ENCODE measurements at places on chromosomes 4 and X.

GRCh38 chrX:110532581-110532931, 173.9 kb downstream of the RTL9 start:
- H3K27ac ChIP-seq, result no peak overlapping the region
- no peak overlapping the region for H3K4me3 ChIP-seq
- no peaks in the 10 kb centered on the region for H3K27me3 ChIP-seq
- H3K4me1 ChIP-seq, result no peaks in the 10 kb centered on the region
- DNase-seq, result no peak

GRCh38 chrX:95427389-95427788, 1257.3 kb upstream of the DIAPH2 start:
- no peak for DNase-seq
- no peaks in the 10 kb centered on the region for H3K27me3 ChIP-seq
- H3K4me1 ChIP-seq, result no peaks in the 10 kb centered on the region
- H3K4me3 ChIP-seq, result no peak overlapping the region
- no peaks in the 10 kb centered on the region for H3K36me3 ChIP-seq

DNA sequence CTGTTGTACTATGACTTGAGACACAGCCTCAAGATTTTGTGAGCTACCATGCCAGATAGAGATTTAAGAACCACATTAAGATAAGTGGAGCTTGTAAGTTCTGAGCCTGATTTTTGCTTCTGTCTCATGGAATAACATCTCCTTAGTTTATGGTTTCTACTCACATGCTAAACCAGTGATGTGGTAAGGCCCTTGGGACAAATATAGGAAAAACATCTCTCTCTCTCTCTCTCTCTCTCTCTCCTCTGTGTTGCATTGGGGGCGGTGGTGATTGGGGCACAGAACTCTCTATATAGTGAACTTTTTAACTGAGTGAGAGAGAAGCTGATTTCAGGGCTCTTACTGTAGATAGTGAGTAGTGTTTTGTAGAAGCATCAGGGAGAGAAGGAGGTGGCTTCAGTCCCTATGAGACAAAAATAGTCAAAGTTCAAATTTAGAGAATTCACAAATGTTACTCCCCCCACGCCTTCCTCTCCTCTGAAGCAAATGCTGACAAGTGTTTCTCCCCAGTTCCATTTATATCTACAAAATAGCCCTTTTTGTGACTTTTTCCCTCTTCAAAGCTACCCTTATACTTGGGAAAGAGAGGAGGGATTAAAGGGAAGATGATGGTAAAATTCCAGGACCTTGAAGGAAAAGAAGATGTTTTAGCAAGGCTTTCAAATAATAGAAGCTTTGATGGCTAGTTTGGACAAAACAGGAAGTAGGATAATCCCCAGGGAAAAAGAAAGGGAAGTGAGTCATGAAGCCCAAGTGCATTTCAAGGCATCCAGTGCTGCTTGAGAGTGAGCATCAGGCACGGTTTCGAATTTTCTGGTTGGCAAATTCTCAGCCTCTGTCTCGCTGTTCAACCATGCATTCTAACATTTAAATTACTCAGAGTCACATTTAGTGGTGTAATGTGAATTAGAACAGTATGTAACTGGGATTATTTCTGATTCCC, 134.3 kb upstream of the AP1S2 start:
- H3K4me3 ChIP-seq, result no peak overlapping the region
- H3K27ac ChIP-seq, result peak overlapping the region; percentile 57
- H3K4me1 ChIP-seq, result peaks cover 12% of the 10 kb centered on the region
- no peaks in the 10 kb centered on the region for H3K27me3 ChIP-seq
- no peaks in the 10 kb centered on the region for H3K36me3 ChIP-seq

- no peaks in the 10 kb centered on the region for H3K4me1 ChIP-seq
- DNase-seq, result no peak
- no peaks in the 10 kb centered on the region for H3K27me3 ChIP-seq
- no peak overlapping the region for H3K27ac ChIP-seq
- H3K36me3 ChIP-seq, result no peaks in the 10 kb centered on the region
Measured at GRCh38 chrX:26109142-26109541, 29.0 kb upstream of the MAGEB18 start.

DNA sequence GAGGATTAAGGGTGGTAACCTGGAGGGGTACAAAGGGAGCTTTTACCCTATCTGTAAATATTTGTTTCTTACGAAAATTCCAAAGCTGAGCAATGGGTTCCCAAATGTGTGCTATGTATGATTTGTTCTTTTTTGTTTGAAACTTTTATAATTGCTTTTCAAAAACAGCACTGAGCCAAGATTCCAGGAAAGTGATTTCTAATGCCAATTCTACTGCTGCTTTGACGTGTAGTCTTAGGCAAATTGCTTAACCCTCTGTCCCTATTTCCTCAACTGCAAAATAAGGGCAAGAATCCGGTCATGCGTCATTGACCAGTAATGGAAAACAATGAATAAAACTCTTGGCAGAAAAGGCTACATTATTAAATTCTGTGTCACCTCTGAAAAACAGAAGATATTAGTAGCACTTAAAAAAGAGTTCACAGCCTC, 454.7 kb downstream of the IL15 start:
- no peaks in the 10 kb centered on the region for H3K27me3 ChIP-seq
- no peak overlapping the region for H3K4me3 ChIP-seq
- H3K27ac ChIP-seq, result peak overlapping the region; percentile 94
- H3K36me3 ChIP-seq, result peaks cover 15% of the 10 kb centered on the region
- DNase-seq, result no peak
- peaks cover 37% of the 10 kb centered on the region for H3K4me1 ChIP-seq

DNA sequence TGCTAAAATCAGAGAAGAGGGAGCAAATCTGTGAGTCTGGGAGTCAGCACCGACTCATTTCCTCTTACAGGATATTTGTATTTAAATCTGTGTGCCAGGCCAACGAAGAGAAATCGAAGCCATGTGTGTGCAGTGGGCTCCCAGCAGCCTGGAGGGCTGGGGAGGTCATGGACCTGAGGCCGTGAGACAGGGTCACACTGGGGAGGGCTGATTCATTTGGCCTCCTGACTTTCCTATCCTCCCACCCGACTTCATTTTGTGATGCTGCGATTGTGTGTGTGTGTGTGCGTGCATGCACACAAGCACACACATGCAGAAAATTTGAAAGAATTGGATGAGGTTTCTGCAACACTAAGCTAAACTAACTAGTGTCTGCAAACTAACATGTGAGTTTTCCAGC, 48.7 kb upstream of the STX18 start:
- peaks cover 8% of the 10 kb centered on the region for H3K4me1 ChIP-seq
- no peaks in the 10 kb centered on the region for H3K36me3 ChIP-seq
- no peak for DNase-seq

- H3K4me1 ChIP-seq, result peaks cover 56% of the 10 kb centered on the region
- H3K4me3 ChIP-seq, result no peak overlapping the region
- no peak for DNase-seq
- peaks cover 20% of the 10 kb centered on the region for H3K36me3 ChIP-seq
- peak overlapping the region; percentile 80 for H3K27ac ChIP-seq
Measured at GRCh38 chr4:41177016-41177415, 37.3 kb downstream of the APBB2 start.

- peaks cover 51% of the 10 kb centered on the region for H3K4me1 ChIP-seq
- H3K27ac ChIP-seq, result peak overlapping the region; percentile 76
- no peak for DNase-seq
- H3K36me3 ChIP-seq, result peaks cover 6% of the 10 kb centered on the region
- H3K27me3 ChIP-seq, result no peaks in the 10 kb centered on the region
- H3K4me3 ChIP-seq, result no peak overlapping the region
Measured at GRCh38 chr4:80074651-80075050, 1.6 kb upstream of the ANTXR2 start.

- DNase-seq, result no peak
- peaks cover 8% of the 10 kb centered on the region for H3K36me3 ChIP-seq
- peak within 1 kb of the TSS; percentile 98 for H3K27ac ChIP-seq
- H3K27me3 ChIP-seq, result no peaks in the 10 kb centered on the region
- peak within 1 kb of the TSS; percentile 97 for H3K4me3 ChIP-seq
Measured at GRCh38 chr4:186723292-186724057, at the start of gene FAT1. Gene FAT1 (minus strand): TSS chr4:186723856. CDS start chr4:186709827, 14,029 bp downstream.

DNA sequence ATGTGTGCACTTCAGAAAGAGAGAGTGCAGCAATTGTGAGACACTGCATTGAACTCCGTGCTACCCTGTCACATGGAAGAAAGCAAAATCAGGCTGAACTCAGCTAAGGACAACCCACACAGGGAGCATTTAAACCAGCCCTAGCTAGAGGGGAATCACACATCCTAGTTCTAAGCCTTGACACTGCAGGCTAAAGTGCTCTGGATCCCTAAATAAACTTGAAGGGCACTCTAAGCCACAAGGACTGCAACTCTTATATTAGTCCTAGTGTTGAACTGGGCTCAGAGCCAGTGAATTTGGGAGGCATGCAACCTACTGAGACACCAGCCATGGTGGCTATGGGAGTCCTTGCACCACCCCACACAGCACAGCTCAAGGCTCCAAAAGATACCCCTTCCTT, 311.9 kb downstream of the OPHN1 start:
- H3K4me1 ChIP-seq, result no peaks in the 10 kb centered on the region
- no peaks in the 10 kb centered on the region for H3K27me3 ChIP-seq
- H3K36me3 ChIP-seq, result no peaks in the 10 kb centered on the region
- no peak for DNase-seq
- no peak overlapping the region for H3K27ac ChIP-seq

GRCh38 chrX:110167952-110168451, 149.9 kb downstream of the AMMECR1 start:
- no peak overlapping the region for H3K4me3 ChIP-seq
- H3K27me3 ChIP-seq, result no peaks in the 10 kb centered on the region
- H3K4me1 ChIP-seq, result peaks cover 9% of the 10 kb centered on the region
- no peak overlapping the region for H3K27ac ChIP-seq
- H3K36me3 ChIP-seq, result no peaks in the 10 kb centered on the region

DNA sequence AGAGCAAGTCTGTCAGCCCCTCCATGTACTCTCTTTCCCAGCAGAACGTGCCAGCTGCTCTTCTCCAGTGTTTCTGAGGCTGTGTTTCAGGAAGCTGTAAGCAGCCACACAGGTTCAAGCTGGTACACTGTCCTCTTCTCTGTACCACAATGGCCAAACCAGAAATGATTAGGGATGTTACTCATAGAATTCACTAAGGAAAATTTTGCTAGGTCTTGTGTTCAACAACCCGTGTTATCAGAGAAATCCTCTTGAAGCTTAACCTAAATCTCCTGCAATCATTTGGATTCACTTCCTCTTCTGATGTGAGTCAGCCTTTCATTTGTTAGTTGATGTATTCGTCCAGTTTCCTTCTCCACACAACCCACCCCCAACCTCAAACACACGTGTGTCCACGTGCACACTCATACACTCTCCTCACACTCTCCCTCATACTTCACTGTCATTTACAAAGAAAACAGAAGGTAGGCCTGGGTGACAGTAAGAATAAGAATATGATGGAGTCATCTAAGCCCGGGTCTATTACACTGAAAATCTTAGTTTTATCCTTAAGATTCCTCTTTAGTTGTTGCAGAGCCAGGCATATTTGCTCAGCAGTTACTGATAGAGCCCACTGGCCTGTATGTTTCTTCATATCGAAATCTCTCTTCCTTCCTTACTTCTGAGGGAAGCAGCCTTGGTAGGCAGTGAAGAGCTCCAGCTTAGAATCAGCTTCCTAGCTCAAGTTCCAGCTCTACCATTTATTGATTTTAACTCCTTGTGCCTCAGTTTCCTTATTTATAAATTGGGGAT, 63.4 kb downstream of the DCUN1D4 start:
- no peaks in the 10 kb centered on the region for H3K27me3 ChIP-seq
- peaks cover 93% of the 10 kb centered on the region for H3K36me3 ChIP-seq
- H3K4me1 ChIP-seq, result no peaks in the 10 kb centered on the region
- no peak overlapping the region for H3K4me3 ChIP-seq
